Hematopoietic multipotent progenitor cell (in vitro differentiated cells): ENCODE measurements at places on chromosomes 1 and 21. TPM values are rescaled to one million over a fixed set of nuclear protein-coding genes. Genes with fewer than 3 reads are reported as not detected.

DNA sequence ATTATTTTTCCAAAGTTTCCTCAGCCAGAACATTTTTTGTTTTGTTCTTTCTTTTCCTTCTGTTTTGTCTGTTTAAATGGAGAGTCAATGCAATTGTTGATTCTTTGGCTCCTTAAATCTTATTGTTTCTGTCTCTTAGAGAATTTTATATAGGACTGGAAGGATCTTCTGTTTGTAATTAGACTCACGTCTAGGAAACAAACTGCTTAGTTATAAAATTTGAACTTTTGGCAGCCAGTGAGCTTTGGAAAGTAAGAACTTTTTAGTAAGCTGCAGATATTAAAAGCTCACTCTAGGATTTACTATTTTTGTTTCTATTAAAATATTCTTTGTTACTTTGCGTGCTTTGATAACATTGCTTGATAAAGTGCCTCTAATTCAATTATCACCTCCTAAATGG, 109.8 kb upstream of the HNRNPU start:
- DNase-seq = no peak

The TRPM2 gene
- total RNA-seq = 3.5 TPM

DNA sequence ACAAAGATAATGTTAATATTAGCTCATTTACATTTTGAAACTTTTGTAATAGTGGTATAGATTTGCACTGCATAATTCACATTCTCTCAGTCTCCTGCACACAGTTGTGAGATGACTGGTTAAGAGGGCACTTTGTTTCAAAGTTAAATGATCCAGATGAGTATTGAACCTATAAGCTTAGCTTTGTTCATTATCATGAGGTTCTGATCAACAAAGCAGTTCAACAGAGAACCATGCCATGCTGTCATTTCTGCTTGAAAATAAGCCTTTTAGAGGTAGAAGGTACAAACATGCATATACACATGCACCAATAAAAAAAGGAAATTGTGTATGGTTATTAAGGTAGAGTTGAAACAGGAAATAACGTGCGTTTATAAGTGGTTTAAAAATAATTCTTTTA, 4.8 kb downstream of the RAP1A start:
- no peak for DNase-seq

DNA sequence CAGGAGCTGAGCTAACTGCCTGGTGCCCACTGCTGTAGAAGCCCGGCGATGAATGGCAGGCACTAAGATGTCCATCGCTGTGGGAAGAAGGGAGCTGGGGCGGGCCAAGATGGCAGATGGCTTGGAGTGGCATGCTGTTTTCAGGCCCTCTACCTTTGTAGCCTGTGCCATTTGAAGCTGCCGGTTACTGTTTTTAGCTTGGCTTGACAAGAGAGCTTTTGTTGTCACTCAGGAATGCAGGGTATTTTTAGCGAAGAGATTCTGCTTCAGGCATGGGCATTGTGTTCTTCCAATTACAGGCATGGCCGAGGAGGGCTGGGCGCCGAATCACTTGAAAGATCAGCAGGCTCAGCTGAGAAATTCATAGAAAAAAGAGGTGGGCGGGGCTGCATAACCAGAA, 348.7 kb downstream of the RPS6KC1 start:
- DNase-seq = no peak

The NT5C1A gene
- not detected for total RNA-seq

DNA sequence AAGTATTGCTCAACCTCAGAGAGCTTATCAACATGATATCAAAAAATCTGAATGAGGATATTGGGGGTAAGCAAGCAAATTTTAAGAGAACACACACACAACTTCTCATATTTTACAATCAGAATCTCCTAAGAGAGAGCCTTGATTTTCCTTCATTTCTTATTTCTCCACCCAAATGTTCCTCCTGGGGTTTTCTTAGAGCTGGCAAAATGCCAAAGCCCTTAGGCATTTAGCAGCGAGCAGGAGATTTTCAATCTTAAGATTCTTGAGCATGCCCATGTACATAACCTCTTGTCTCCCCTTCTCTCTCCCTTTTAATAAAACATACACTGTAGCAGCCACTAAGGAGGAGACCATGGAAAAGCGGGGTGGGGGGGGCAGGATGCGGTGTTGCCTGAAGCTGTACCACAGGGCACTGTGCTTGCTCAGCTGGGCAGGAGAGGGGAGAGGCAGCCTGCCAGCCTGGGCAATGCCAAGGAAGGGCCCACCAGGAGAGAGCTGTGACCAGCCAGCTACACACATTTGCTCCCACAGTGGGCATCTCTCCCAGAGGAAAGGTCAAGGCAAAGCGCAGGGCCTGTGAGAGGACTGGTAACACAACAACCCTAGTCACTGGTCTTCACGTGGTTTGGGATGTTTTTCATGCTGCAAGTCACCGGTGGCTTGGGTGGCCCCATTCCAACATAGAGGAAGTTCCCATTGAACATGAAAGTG, 4.3 kb downstream of the BRINP2 start:
- DNase-seq = no peak

GRCh38 chr1:41432481-41433280, 51.8 kb downstream of the EDN2 start:
- DNase-seq = peak; percentile 80

DNA sequence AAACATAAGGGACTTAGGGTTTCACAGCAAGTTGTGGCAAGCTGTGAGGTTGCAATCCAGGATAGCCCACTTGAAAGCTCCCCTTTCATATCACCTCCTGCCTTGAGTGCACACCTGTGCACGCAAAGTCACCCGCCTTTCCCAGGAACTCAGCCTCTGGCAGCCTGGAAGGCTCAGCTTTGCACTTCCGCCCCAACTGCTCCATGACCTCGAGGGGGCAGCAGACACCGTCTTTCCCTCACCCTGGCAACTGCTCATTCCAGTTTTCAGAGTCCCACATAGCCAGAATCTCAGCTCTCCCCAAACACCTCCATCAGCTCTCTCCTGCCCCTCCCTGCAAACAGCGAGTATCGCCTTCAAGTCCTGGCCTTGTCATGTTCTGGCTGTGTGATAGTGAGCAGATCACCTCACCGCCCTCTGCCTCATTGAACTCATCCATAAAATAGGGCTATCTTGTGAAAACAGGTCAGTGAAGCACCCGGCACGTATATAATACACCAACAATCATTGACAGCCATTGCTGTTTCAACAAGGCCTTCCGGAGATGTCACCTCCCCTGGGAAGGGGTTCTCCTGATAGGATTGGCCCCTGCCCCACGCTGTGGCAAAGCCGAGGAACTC, 32.2 kb upstream of the EPB41 start:
- peak; percentile 64 for DNase-seq

DNA sequence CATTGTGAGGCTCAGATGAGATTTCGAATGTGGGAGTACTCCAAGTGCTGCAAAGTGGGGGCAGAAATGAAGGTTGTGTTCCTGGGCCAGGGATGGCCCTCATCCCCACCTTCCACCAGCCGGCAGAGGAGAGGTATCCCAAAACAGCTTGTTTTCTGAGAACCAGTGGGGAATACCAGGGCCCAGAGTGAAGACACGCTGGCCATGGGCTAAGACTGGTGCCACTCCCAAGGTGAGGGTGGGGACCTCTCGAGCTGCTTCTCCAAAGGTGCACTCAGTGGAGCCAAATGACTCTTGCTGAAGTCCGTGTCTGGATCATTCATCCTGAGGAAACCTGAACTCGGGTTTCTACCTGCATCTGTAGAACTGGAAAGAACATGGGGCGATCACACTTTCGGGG, 22.1 kb downstream of the KCNA2 start:
- DNase-seq = no peak

The KCNT2 gene
- 0.27 TPM for total RNA-seq

DNA sequence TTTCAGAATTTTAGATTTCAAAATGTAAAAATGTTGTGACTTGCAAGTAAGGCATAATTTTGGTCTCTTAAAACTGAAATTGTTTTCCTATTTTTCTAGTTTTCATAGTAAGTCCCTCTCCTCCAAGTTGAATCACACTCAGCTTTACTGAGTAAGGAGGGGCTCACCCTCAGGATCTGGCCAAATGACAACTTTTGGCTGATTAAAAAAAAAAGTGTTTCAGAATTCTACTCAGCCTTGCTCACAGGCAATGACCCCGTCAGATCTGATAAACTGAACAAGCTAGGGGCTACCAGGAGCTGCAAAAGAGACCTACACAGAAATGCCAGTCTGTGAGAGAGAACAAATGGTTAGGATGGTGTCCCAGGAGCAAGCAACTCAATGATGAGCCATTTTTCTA, 159.8 kb downstream of the PBX1 start:
- DNase-seq = no peak

DNA sequence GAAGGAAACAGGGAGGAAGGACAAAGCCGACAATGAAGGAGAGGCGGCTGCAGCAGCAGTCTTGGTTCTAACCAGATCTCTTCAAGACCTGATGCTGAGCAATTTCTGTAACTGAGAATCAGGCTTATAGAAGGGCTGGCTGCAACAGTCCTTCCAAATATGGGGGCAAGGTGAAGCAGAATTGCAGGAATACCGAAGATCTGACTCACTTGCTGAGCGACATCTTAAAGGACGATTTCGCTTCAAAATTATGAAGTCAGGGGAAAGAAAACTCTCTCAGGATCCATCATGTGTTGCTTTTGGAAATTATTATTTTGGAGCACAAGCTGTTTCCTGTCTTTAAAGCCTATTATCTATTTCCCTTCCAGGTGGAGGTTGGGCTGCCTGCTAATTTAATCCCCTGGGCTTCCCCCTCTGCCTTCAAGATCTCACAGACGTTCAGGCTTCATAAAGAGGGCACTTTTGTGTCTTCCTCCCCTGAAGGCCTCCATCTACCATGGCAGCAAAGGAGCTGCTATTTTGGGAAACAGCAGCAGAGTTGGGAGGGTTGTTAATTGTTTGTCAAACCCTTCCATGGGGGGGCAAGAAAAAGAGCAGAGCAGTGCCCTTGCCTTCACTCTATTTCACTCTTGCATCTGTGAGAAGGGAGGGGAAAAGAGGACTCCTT, 10.8 kb upstream of the IER5 start:
- DNase-seq = no peak

DNA sequence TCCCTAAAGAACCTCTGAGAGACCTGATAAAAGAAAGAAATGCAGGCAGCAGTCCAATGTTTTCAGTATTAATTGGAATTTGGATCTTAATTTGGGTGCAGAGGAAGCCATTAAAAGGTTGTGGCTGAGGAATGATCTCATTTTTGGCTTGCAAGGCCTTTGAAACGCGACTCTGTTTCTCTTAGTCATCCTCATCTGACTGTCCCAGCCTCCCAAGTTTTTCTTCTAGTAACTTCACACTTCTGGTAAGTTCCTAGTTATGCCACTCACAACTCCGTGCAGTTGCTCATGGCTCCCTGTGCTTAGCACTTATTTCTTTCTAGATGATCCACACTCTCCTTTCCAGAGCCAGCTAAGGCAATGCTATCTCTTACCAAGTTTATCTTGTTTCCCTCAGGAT, 147.4 kb upstream of the USP24 start:
- DNase-seq = no peak

The SIK1 gene
- total RNA-seq = 5.1 TPM

The PRELP gene
- total RNA-seq = under 0.01 TPM

DNA sequence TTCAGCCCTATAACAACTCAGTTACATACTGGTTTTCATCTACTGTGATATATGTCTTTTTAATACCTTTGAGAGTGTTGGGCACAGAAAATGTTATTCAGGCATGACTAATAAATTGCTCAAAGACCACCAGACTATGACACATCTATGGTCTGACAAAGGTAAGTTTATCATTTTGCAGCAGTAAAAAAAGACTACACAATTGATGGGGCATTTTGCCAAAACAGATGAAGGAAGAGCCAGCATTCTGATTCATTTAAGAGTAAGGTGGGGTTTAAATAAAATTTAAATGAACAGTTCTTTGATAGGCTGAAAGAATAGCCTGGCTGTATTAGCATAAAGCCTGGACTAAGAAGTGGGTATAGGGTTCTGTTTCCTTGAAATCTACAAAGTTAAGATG, 8.8 kb upstream of the RNPC3 start:
- DNase-seq = no peak

GRCh38 chr1:25743164-25744139, 56.5 kb upstream of the SELENON start:
- DNase-seq = no peak

DNA sequence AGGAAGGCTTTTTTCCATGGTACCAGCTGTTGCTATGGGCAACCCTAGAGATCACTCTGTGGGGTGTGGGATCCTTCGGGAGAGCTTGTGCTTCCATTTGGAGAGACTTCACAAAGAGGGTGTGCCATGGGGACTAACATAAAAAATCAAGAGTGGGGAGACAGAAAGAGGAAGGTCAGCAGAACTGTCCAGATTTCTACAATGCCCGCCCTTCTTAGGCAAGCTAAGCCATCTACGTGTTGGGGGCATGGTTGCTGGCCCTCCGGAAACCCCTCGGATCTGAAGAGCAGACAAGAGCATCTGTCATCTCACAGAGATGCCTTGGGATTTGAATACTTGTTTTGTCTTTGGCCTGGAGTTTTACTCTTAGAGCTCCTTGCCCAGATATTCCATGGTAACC, 83.9 kb upstream of the ZNF648 start:
- DNase-seq = no peak

DNA sequence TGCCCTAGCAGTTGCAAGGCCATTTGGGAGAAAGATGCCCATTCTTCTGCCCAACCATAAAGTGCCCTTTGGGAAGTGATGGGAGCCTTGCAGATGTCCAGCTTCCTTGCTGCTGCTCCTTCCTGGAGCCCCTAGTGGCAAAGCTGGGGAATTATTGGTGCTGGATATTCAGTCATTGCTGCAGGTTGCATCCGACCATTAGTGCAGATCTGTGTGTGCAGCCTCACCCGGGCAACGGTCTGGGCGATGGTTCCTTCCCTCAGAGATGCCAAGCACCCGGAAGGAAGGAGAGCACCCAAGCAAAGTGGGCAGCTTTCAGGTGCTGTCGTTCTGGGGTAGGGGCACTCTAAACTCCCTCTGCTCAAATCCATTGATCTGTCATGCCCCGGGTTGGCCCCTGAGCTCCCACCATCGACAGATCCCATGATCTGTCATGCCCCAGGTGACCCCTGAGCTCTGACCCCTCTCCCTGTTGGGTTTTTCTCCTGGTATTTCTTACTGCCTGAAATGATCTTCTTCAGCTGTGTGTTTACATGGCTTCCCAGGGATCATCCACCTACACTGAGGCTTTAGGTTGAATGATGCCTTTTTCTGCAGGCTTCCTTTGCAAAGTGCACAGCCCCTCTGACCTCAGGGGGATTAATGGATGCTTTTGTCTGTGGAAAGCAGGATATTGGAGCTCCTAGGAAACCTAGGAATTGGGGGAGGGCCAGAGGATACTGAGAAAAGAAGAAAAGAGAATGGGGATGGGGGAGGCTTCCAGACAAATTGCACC, 467.5 kb downstream of the PTPRU start:
- DNase-seq = no peak

DNA sequence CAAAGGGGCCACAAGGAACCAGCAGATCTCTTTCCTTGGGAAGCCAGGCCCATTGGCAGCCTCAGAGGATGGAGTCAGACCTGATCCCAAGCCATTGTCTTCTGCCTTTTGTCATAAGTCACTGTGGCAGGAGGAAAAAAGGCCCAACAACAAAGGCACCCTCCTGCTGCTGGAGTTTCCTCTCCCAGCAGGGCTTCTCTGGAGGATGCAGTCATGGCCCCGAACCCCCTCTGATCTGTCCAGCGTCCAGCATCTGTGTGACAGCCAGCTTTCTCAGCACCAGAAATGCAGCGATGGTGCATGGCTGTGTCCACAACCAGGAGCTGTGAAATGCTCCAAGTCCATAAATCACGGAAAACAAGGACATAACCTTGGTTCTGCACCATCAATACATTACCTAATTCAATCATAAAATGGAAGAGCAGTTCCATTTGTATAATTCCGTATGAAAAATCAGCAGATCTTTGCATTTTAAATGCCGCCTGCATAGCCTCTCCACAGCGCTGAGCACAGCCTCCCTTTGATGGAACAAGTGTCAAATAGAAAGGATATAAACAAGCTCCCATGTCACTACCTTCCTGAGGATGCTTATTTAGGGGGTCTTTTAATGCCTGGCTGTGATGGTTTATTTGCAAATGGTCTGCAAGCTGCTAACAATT, 30.6 kb downstream of the AJAP1 start:
- DNase-seq = no peak

The SNAPIN gene
- total RNA-seq = 46.0 TPM
